ENCODE measurements at places on chromosomes 4 and X.

DNA sequence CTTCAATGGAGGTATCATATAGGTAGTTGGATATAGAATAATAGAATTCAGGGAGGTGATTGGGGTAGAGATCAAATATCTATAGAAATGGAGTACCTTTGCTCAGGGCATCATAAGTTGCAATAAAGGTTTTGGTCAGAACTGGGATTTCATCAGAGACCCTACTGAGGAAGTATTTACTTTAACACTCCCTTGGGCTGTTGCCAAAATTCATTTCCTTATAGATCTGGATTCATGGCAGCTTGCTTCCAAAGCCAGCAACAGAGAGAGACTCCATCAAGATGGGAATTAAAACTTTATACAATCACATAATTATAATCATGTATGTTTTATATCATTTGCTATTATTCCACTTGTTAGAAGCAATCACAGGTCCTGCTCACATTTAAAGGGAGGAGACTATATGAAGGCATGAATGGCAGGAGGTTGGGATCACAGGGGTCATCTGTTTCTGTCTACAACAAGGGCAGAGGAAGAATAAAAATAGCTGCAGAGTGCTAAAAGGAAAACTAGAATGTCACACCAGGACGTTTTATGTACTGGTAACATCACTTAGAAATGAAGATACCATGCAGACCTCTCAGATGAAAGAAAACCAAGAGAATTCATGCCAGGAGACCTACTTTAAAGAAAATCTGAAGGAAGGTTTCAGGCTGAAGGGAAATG is 902.1 kb upstream of the LCORL start:
- no peak for DNase-seq

- no peak for DNase-seq
Observed at GRCh38 chrX:2370456-2370855, 130.3 kb downstream of the DHRSX start.

- no peak for DNase-seq
Observed at GRCh38 chr4:152925851-152926250, 10.3 kb upstream of the FHDC1 start.

DNA sequence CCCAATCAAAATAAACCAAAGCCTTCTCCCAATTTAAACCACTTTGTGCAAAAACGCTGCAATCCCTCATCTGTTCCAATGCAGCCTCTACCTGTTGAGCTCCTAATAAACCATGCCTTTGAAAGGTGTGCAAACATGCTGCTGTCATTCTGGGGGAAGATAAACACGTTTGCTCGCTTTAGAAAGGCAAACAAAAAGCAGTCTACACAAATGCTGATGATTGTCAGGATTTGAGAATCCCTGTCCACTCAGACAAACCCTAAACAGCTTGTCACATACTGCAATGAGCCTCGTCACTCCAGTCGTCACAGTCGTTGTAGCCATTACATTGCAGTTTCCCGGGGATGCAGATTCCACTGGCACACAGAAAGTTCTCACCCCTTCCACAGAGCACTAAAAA is 145.2 kb downstream of the CORIN start:
- no peak for DNase-seq

GRCh38 chr4:169582706-169583105 is 29.7 kb downstream of the NEK1 start:
- DNase-seq = no peak

DNA sequence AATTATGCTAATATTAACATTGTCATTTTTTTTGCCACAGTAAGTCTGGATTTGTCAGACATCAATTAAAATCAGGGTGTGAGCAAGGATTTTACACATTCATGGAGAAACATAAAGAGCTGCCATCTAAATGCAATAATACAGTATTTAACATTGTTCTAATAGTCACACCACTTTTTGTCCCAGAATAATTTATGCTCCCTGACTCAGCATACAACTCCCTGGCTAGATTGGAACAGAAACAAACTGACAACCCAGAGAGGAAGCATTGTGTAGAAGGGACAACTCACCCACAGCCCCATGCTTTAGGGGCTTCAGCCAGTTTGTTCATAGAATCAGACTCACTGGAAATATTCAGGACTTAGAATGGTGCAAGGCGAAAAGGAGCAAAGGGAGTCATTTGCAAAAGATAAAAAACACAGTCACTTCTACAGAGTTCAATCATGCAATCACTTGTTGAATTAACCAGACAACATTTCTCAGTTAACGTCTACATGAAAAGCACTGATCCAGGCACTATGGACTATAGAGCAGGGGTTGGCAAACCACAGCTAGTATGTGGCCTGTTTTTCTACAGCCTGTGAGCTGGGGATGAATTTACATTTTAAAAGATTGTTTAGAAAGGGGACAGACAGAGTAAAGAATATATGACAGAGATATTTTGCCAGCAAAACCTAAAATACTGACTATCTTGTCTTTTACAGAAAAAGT is 26.4 kb upstream of the SEC24B start:
- DNase-seq = no peak

GRCh38 chr4:128220286-128221235 is 67.1 kb downstream of the PGRMC2 start:
- no peak for DNase-seq

DNA sequence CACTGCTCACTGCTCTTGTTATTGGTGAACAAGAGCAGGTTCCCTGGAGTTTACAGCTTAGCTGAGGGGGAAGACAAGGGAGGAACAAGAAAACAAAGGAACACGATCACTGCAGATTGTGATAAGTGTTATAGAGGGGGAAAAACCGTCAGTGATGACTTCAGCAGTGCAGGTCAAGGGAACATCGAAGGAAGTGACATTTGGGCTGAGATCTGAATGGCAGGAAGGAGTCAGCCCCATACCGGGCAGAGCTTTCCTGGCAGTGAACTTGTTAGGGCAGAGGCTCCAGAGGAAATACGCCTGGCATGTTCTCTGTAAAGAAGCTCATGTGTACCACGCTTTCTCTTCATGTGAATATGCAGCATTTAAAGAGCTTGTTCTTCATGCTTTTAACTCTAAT is 78.1 kb downstream of the LDB2 start:
- DNase-seq = no peak

DNA sequence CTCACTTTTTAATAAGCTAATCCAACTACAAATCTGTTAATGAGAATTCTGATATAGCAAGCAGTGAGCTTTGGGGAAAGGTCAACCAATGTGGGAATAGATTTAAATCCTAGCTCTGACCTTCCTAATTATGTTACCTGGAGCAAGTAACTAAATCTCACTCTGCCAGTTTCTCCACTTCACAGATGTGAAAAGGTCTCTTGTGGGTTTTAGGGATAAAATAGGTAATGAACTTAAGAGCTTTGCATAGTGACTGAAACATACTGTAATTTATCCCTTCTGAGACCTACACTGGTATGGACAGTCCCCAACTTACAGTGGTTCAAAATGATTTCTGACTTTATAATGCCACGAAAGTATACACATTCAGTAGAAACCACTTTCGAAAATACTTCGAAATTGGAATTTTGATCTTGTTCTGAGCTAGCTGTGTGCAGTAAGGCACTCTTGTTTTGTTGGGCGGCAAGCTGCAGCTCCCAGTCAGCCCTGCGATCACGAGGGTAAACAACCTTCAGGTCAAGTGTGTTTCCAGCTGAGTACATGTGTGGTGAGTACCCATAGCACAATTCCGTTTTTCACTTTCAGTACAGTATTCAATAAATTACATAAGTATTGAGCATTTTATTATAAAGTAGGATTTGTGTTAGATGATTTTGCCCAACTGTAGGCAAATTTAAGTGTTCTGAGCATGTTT is 93.7 kb downstream of the ADGRL3 start:
- DNase-seq = no peak

DNA sequence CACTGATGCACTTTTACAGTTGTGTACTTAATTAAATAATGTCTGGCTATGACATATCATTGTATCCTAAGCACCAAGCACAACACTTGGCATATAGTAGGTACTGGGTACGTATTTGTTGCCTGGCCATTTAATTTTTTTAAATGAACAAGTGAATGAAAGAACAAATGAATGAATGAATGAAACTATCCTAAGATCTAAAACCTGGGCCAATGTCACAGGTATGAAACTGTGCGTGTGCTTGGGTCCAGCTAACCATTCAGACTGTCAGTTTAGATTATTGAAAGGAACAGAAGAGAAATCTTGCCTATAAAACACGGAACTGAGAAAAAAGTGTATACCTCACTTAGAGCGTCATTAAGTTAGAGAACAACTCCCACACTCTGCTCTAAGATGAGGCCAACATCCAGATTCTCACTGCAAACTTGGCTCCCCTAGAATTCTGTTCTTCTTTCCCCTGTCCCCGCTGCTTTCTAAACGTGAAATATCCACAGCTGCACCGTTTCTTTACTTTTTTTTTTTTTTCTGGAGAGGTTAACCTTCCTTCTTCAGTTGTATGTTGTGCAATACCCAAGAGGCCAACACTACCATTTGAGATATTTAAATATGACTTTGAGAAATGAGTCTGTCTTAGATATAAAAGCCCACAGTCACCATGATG is 17.3 kb upstream of the SEL1L3 start:
- DNase-seq = no peak

GRCh38 chr4:4333265-4333706 is 43.2 kb downstream of the ZBTB49 start:
- DNase-seq = no peak

GRCh38 chrX:15321447-15321846 is 6.0 kb upstream of the ASB11 start:
- DNase-seq = no peak

- DNase-seq = no peak
Observed at GRCh38 chr4:170388255-170388654, 298.5 kb upstream of the AADAT start.

DNA sequence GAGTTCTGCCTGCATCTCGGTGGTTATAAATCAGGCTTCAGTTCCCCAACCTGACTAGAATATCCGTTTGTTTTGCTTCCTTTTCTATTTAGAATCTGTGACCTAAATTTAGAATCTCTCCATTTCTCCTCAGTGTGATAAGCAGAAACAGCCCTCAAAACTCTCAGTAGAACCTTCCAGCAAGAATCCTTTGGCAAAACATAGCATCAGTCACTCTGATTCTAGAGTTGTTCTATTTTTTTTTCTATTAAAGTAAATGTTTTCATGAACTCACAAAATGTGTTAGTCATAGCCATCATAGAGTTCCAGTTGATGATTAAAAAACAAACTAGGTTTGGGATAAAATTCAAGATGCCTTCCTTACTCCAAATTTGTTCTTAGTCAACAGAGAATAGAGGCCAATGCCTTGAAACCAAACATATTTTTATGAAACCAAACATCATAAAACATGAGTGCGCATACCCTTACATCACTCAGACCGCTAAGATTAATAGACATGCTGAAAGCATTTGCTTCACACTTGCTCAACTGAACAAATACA is 13.2 kb upstream of the C1QTNF7 start:
- DNase-seq = no peak

DNA sequence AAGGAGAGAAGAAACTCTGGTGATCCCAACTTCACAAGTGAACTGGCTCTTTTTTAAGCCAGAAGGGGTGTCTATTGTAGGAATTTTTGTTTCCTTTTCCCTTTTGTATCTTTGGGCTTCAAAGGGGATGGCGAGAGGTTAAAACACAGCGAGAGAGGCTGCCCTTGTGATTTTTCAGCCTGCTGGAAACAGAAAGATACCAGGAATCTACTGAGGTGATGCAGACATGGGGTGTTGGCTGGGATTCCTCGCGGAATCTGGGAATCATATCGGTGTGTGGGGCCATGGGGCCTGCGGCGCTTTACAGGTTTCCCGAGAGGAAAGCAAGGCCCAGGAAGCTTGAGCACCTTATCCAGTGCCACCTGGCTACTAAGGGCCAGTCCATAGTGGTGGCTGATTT is 99.4 kb upstream of the STX18 start:
- DNase-seq = no peak

GRCh38 chr4:107572281-107572680 is 147.8 kb downstream of the PAPSS1 start:
- no peak for DNase-seq

DNA sequence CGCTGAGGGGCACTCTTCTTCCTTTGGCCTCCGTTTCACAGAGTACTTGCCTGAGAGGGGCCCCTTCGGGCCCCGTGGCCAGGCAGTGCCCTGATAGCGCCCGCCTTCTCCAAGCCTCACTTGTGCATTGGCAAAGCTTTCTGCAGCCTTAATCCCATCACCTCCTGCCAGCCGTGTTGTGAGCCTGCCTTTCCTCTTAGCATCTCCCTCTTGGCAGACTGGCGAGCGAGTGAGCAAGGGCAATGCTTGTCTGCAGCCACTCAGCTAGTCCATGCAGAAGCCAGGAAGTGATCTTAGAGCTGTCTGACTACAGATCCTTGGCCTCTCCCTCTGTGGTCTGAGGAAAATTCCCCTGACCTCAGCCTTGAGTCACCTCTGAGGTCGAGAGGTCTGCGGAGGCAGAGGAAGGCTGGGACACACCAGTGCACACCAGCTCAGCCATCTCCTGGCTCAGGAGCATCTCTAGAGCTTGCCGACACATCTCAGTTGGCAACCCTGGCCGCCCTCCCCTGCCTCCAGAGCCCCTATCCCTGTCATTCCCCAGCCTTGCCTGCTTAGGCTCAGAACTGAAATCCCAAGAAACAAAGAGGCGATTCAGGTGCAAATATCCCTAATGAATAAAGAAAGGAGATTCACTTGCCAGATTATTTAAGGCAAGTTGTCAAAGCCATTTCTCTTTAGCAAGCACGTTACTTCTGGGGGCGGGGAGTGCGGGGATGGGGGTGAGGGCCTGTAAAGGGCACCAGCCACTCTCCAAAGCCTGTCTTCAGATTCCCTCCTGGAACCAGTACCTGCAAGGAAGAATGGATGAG is 143.5 kb upstream of the MAMLD1 start:
- DNase-seq = no peak

DNA sequence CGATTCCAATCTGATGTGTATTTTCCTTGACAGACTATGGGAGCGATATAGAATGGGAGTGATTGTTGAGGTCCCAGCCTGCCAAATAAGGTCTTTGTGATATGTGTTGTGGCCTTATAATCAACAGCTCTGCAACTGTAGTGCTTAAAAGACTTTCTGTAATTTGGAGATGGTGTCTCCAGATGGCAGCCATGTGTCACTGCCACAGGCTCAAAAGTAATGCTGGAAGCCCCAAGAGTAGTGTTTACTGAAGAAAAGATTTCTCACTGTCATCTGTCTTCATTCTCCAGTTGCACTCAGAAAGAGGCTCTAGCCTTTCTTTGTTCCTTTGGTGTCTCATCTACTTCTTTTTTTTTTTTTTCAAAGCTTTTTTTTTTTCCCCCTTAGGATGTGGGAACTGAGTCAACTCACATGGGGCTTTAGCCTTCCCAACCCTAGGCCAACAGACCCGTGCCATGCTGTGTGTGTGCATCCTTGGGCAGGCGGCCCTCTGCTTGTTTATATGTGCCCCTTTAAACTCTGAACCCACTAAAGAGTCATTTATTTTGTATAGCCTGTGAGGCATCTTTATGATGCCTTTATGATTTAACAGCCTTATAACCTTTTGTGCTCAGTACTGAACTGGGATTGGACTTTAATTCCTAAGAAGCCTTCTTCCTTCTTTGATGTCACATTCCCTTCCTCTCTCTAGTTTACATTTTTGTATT is 15.6 kb downstream of the SRPX2 start:
- no peak for DNase-seq

GRCh38 chrX:16587836-16588235 is 62.1 kb upstream of the S100G start:
- no peak for DNase-seq

- DNase-seq = no peak
Observed at GRCh38 chr4:11431111-11431510, 2.4 kb upstream of the HS3ST1 start.

- no peak for DNase-seq
Observed at GRCh38 chrX:109918753-109919152, 84.2 kb upstream of the TMEM164 start.

GRCh38 chr4:61318431-61318830 is 118.3 kb downstream of the ADGRL3 start:
- DNase-seq = no peak

- no peak for DNase-seq
Observed at GRCh38 chr4:141174457-141174856, 41.2 kb upstream of the RNF150 start.

GRCh38 chr4:175773566-175773965 is 38.5 kb downstream of the GPM6A start:
- DNase-seq = no peak

All from effector CD8-positive, alpha-beta T cell (primary cell).